ENCODE measurements at places on chromosomes 13 and 19. TPM values are rescaled to one million over a fixed set of nuclear protein-coding genes. Genes with fewer than 3 reads are reported as not detected.

Gene ZNF14
- 1.6 TPM for polyA plus RNA-seq

Gene FLT1
- polyA plus RNA-seq = not detected

GRCh38 chr19:16041991-16042386, 34.3 kb upstream of the TPM4 start:
- DNase-seq = no peak

Gene CYP4F11
- polyA plus RNA-seq = 4.6 TPM

Gene PSMC4
- 284 TPM for polyA plus RNA-seq

DNA sequence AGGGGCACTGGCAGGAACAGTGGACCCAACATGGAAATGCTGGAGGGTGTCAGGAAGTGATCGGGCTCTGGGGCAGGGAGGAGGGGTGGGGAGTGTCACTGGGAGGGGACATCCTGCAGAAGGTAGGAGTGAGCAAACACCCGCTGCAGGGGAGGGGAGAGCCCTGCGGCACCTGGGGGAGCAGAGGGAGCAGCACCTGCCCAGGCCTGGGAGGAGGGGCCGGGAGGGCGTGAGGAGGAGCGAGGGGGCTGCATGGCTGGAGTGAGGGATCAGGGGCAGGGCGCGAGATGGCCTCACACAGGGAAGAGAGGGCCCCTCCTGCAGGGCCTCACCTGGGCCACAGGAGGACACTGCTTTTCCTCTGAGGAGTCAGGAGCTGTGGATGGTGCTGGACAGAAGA, 4.1 kb downstream of the KLK2 start:
- DNase-seq = no peak

Gene NLRP12
- polyA plus RNA-seq = not detected

DNA sequence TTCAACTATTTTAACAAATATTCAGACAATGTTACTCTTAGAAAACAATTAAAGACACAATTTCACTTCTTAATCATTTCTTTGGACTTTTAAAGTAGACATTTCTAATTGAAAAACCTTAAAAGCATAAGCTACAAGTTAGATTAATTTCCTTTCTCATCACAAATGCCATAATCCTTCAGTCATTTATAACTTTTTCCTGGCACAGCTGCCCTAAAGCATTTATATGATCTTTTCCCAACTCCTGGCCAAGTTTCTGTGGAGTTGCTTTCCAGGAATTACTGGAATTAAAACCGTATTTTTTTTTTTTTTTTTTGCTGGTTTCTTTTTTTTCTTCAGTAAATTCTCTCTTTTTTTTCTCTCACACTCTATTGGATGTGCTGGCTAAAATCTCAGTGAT, 615.9 kb downstream of the TBC1D4 start:
- no peak for DNase-seq

Gene ZNF541
- not detected for polyA plus RNA-seq
